Esophagus squamous epithelium (tissue), 5 donors: ENCODE measurements at places on chromosomes 11 and 22. TPM values are rescaled to one million over a fixed set of nuclear protein-coding genes. Genes with fewer than 3 reads are reported as not detected.

DNA sequence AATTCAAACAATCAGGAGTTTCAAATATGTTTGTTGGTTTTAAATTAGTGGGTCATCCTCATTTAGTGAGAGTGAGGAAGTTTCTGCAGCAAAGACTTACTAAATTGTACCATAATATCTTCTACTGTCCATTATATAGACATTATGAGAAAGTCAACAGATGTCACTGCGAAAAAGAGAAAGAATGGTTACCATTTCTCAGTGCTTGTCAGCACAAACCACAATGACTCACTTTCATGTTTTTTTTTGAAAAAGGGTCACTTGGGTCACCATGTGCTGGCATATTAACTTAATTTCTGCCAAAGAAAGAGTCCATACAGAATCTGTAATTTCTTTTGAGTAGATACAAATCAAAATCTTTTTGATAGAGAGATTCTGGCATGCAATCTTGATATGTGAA lies 924.6 kb upstream of the FAT3 start:
- DNase-seq: no peak

DNA sequence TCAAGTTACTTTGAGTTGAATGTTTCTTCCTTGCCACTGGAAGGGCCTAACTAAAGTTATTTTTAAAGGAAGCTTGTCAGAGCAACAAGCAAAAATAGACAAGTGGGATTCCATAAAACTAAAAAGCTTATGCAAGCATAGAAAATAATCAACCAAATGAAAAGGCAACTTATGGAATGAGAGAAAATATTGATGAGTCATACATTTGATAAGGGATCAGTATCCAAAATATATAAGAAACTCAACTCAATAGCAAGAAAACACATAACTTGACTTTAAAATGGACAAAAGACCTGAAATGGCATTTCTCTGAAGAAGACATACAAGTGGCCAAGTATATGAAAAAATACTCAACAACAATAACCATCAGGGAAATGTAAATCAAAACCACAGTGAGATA lies 264.5 kb upstream of the UBASH3B start:
- no peak for DNase-seq

- DNase-seq: no peak
Measured at GRCh38 chr11:87033561-87033960, 4.2 kb upstream of the TMEM135 start.

DNA sequence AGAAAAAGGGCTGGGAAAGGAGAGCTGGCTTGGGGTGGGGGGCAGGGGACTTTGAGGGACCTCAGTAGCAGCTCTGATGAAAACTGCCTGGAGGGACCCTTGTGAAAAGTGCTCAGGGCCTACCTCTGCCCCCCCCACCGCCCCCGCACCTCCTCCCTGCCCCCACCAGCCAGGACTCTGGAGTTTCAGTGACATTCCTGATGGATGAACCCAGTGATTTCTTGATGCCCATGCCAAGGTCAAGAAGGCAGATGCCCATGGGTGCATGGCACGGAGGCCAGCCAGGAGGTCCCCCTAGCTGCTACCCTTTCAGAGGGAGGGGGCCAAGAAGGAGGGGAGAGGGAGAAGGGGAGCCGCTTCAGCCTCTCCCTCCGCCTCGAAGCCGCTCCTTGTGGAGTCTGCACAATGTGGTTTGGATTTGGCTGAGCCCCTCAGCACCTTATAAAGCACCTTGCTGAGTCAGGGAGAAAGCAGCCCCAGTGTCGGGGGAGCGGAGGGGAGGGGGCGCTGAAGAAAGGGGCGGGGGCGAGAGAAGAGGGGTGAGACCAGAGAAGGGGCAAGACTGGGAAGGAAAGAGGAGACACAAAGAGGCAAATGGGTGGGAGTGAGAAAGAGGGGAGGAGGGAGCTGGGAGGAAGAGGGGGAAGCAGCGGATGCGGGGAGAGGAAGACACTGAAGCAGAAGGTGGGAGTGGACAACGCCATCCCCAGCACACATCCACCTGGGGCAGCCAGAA lies 2.1 kb upstream of the CLCF1 start:
- no peak for DNase-seq

DNA sequence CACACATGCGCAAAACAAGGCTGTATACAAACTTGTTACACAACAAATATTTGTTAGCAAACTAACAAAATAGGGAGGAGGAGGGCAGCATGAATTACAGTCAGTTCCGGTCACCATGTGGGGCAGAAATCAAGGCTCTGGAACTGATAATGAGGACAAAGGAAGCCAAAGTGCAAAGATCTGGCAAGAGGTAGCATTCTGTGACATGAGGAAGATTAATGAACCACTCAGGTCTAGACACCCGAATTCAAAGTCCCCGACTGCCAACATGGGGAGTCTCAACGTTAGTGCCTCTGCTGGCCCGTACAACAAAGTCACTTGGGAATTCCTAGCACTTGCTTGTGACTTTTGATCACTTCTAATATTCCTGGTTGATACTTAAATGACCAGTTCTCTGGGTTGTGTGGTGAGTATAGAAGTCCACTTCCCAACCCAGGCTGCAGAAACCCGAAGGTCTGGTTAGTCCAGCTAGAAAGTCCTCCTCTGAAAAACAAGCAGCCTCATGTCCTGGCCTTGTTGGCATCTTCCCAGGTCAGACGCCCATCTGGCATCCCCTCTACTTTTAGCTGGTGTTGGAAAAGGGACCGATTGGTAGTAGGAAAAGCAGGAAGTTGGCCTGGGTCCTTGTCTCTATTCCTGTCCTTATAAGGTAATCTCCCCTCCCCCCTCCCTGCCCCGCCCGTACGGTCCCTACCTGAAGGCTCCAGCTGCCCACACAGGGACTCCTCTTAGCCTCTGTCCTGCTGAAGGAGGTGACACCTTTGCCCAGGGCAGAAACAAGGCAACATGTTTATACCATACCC lies 1.6 kb downstream of the SUN2 start:
- peak; percentile 20 for DNase-seq

DNA sequence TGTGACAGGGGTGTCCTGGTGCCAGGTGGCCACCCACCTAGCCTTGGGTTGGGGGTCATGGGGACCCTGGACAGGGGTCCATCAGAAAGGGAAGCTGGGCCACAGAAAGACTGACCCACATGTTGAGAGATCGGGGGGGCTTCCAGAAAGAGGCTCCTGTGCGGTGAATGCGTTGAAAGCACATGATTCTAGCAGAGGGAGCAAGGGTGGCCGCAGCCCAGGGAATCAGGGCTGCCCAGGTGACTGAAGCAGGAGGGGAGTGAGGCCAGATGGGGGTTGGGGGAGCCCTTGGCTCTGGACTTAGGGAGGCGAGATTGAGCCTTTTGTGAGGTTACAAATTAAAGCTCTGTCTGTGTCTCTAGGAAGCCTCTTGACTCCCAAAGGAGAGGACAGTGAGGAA lies 80.7 kb downstream of the MORC2 start:
- DNase-seq: no peak

PRDM10 gene
- total RNA-seq: 7.6 TPM

LMO1 gene
- not detected for total RNA-seq
